ENCODE measurements at places on chromosomes 5 and 9.

DNA sequence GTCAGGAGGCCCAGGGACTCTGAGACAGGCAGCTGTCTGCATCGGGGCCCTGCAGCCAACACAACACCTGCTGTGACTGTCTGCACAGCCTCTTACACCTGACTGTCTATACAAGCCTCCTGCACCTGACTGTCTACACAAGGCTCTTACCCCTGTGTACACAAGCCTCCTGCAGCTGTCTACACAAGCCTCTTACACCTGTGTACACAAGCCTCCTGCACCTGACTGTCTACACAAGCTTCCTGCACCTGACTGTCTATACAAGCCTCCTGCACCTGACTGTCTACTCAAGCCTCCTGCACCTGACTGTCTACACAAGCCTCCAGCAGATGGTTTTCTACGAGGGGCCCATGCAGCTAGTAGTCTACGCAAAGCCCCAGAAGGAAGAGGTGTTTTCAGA, 18.6 kb downstream of the IRX2 start:
- no peak for DNase-seq

GRCh38 chr5:163841-164240, 27.5 kb upstream of the LRRC14B start:
- no peak for DNase-seq

DNA sequence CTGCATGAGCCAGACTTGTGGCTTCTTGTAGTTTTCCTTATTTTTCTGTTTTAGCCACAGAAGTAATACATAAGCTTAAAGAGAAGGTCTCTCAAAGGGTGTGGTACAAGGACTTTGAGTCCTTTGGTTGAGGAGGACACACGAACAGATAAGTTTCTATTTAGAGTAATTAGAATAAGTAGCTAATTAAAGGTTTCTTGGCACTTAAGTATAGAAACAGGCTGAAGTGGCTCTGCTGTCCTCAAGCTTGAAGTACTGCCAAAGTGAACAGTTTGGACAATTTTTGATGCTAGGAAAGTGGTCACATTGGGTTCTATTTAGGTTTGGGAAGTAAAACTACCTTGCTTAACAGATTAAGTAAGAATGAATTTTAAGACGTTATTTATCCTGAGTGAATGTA, 278.3 kb upstream of the MPDZ start:
- no peak for DNase-seq

- DNase-seq, result no peak
These were observed 268.0 kb upstream of the KIF2A start for GRCh38 chr5:62038024-62038423.

DNA sequence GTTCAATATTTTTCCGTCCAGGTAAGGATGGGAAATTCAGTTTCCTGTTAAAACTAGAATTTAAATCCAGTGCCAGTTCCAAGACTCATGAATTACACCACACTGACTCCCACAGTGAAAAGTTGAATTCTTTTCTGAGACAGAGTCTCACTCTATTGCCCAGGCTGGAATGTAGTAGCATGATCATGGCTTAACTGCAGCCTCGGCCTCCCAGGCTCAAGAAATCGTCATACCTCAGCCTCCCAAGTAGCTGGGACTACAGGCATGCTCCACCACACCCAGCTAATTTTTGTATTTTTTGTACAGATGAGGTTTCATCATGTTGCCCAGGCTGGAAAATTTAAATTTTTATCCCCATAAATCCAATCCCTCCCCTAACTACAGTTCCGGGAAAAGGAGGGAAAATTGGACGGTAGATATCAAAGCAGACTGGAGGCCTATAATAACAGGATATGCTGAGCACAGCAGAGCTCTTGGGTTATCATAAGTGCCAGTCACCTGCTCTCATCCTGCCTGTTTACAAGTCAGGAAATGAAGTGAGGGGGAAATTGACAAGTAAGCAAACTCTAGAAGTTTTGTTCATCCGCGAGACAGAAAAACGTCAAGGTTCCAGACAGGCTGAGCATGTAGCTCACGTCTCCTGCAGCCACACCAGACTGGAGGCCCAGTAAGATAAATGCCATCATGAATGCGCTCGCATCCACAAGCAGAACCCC, 105.7 kb downstream of the UGCG start:
- no peak for DNase-seq

- no peak for DNase-seq
These were observed 90.0 kb upstream of the CTSL start for GRCh38 chr9:87635656-87636501.

DNA sequence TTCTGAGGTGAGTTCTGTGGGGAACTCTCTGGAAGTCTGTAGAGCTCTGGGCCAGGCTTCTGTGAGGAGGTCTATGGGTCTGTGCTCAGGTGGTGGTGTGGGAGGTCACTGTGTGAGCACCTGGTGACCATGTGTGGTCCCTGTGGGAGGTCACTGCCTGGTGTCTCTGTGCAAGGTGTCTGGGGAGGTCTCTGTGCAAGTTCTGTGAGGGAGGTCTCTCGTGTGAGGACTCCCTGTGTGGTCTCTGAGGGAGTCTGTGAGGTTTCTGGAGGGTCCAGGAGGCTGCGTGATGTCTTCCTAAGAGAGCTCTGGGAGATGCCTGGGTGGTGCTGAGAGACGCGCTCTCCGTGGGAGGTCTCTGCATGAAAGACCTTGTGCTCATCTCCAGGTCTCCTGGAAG, 6.0 kb upstream of the SPATA31E1 start:
- DNase-seq, result no peak

GRCh38 chr5:17114233-17114632, 103.2 kb upstream of the BASP1 start:
- DNase-seq, result no peak

DNA sequence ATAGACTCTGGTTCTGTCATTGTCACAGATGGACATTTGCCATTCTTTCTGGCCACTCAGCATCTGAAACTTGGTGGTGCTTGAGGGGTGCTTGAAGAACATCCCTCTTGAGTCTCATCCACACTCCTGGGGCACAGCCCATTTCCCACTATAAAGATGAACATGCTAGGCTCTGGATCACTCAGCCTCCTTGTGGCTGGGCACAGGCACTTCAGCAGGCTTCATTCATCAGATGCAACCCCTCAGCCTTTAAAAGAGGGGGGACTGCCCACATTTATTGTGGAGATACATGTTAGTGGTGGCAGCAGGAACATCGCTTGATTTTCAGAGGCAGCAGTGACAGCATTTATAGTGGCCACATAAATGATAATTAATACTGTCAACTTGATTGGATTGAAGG, 124.7 kb upstream of the NIPBL start:
- DNase-seq, result no peak

DNA sequence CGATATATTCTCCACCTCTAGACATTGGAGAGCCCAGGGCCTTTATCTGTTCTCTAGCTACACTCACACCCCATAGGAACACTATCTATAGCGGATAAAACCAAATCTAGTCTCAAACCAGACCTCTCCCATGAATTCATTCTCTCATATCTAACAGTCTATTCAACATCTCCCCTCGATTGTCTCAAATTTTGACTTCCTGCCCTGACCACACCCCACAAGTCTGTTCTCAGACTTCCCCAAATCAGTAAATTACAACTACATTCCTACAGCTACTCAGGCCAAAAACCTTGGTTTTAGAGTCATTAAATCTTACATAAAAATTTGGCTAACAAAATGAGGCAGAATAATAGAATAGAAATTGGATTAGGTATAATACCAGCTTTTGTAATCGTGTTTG, 12.5 kb upstream of the SLC1A3 start:
- no peak for DNase-seq

Data from tibial artery (tissue), 4 donors.